ENCODE measurements at places on chromosomes 3 and 15.

GRCh38 chr15:28167042-28167441, 67.9 kb upstream of the OCA2 start:
- no peak for DNase-seq

GRCh38 chr15:62348118-62348517, 183.0 kb upstream of the C2CD4B start:
- DNase-seq: no peak

- no peak for DNase-seq
These were observed 19.8 kb upstream of the LYSMD4 start for GRCh38 chr15:99753066-99753465.

- no peak for DNase-seq
These were observed 3.9 kb upstream of the IREB2 start for GRCh38 chr15:78434134-78434533.

DNA sequence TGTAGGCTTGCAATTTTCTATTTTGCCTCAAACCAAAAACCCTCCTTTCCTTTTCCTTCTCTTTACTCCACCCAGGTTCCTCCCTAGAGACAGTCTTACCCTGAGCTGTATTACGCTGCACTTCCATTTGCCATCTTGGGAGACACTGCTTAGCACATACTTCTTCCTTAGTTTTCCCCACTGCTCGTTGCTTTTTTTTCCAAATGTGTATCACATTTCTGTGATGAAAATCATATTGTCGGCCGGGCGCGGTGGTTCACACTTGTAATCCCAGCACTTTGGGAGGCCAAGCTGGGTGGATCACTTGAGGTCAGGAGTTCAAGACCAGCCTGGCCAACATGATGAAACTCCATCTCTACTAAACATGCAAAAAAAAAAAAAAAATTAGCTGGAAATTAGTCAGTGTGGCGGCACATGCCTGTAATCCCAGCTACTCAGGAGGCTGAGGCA, 29.5 kb downstream of the POPDC2 start:
- no peak for DNase-seq

GRCh38 chr3:78875436-78875835, 892.4 kb downstream of the ROBO1 start:
- no peak for DNase-seq

GRCh38 chr3:8723612-8724011, 10.0 kb upstream of the CAV3 start:
- DNase-seq: no peak

DNA sequence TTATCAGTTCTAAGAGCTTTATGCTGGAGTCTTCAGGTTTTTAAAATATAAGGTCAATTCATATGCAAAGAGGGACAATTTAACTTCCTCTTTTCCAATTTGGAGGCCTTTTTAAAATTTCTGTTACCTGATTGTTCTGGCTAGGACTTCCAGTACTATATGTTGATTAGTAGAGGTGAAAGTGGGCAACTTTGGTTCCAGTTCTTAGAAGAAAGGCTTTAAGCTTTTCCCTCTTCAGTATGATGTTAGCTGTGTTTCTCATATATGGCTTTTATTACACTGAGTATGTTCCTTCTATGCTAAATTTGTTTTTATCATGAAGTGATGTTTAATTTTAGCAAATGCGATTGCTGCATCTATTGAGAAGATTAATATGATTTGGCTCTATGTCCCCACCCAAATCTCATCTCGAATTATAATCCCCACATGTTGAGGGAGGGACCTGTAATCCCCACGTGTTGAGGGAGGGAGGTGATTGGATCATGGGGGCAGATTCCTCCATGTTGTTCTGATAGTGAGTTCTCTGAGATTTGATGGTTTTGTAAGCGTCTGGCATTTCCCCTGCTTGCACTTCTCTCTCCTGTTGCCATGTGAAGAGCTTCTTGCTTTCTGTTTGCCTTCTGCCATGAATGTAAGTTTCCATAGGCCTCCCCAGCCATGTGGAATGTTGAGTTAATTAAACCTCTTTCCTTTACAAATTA, 33.8 kb downstream of the FAIM start:
- DNase-seq: no peak

Data from activated CD4-positive, CD25-positive, alpha-beta regulatory T cell treated with anti-CD3 and anti-CD28 coated beads, Interleukin-2, amount 50 U/mL, for 16 hours (primary cell).